ENCODE measurements at places on chromosomes 3 and 15. TPM values are rescaled to one million over a fixed set of nuclear protein-coding genes. Genes with fewer than 3 reads are reported as not detected.

SOX2 gene
- total RNA-seq: not detected

B2M gene
- total RNA-seq: 956 TPM

ADAMTS17 gene
- total RNA-seq: 2.3 TPM

ARL6IP5 gene
- 86.6 TPM for total RNA-seq

CLCN2 gene
- total RNA-seq: 4.0 TPM

SPTSSB gene
- total RNA-seq: not detected

CSTA gene
- total RNA-seq: not detected

PRR20G gene
- not detected for total RNA-seq

RETNLB gene
- total RNA-seq: not detected

CCR4 gene
- total RNA-seq: not detected

CYP8B1 gene
- total RNA-seq: not detected

ISLR gene
- total RNA-seq: 0.48 TPM

CA12 gene
- 4.3 TPM for total RNA-seq

CPNE4 gene
- total RNA-seq: 3.7 TPM

P2RY14 gene
- total RNA-seq: not detected

CYP1A2 gene
- not detected for total RNA-seq

DCBLD2 gene
- 624 TPM for total RNA-seq

B3GALNT1 gene
- total RNA-seq: 29.0 TPM

ZBBX gene
- total RNA-seq: 3.5 TPM

LRTM1 gene
- total RNA-seq: not detected

LXN gene
- total RNA-seq: 4.9 TPM

KBTBD8 gene
- total RNA-seq: 0.89 TPM

UACA gene
- total RNA-seq: 9.4 TPM

DLL4 gene
- 0.82 TPM for total RNA-seq

USP19 gene
- total RNA-seq: 55.2 TPM

AEN gene
- 78.2 TPM for total RNA-seq

OXTR gene
- total RNA-seq: 2.0 TPM

WDR93 gene
- total RNA-seq: 0.41 TPM

DAPK2 gene
- 1.4 TPM for total RNA-seq
